Heart left ventricle (tissue), 16 donors: ENCODE measurements at places on chromosomes 2 and 18.

- DNase-seq, result no peak
Measured at GRCh38 chr2:43593254-43593653, 2.6 kb downstream of the THADA start.

DNA sequence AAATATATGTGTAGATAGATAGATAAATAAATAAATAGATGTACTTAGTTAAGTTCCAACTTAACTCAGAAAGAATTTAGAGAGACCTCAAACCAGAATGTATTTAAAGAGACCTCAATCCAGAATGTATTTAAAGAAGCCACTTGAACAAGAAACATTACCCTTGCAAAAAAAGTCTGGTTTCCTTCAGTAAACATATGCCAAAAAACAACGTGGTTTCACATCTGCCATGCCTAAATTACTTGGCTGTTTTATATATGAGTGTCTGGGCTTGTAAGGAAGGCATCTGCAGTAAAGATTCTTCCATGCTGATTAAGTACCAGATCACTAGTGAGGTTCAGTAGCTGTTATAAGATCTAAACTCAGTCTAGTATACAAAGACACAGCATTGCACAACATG, 29.1 kb upstream of the RPE start:
- no peak for DNase-seq

GRCh38 chr18:77001041-77001440, 131.5 kb downstream of the MBP start:
- DNase-seq, result no peak

- DNase-seq, result no peak
Measured at GRCh38 chr2:190940454-190940853, 59.8 kb downstream of the GLS start.

GRCh38 chr2:5851410-5851809, 159.2 kb downstream of the SOX11 start:
- DNase-seq, result no peak

DNA sequence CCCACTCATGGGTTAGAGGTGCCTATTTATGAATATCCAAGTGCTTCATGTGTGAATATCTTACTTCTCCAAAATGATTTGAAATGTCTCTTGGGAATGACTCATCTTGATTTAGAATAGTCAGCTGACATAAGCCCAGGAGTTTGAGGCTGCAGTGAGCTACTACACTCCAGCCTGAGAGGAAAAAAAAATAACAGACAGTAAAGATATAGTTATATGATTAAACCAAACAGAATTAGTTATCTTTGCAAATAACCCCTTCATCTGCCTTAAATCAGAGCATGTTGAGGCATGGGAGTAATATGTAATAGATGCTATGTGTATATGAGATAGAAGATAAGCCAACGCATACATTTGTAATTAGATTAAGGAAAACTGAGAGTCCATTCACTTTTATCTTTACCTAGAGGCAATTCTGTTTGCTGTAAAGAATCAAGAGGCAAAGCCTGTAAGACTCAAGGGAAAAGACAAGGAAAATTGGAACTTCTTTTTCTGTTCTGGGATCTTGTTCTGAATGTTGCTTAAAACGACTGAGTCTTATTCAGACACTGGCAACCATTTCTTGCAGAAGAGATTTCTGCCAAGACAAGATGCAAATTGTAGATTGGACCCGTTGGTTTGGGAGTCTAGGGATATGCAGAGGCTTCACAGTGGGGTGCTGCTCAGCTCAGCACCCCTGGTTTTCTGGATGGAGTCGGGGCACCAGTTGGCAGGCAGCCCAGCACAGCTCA, 104.4 kb downstream of the LIPG start:
- DNase-seq, result no peak

DNA sequence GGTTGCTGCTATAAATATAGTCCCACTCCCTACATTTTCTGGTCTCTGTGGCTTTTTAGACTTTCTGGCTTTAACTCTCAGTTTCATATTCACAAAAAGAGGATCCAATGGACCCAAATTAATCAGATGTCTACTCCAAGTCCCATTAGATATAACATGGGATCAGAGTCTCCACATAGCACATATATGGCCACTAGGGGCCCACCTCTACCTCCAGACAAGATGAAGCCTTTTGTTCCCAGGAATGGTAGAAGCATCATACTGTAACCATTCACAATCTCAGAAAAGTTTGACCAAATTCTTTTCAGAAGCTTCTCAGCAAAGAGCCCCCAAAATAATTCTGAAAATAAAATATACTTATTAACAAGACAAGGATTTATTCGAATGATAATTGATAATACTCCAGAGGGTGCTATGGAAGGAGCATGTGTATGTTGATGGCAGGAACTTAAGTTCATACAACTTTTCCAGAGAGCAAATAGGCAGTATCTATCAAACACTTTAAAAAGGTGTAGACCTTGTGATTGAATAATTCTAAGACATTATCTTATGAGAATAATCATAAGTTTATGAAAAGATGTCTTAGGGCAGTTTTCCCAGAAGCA, 382.3 kb upstream of the CRIM1 start:
- no peak for DNase-seq

DNA sequence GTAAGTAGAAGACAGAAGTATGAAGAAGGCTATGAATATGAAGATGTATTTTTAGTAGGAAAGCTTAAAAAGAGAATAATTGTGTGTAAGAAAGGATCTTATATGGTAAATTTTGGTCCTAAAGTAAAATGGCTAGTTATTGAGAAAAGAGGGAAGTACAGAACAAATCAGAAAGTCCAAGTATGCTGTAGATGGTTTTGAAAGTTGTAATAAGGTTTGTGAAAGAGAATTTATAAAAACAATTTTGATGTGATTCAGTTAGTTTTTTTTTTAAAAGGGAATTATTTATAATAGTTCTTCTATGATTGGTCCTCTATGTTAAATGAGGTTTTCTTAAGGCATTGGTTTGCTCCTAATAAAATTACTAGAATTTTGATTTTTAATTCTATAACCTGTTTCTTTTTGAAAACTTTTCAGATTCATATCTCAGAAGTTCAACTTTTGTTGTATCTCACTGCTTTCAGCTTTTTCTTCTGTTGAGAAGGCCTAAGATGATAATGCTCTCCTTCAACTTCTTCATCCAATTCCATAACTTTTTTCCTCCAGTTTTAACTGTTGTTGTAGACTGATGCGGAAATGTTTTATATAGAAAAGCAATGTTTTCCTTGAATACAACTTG, 322.7 kb downstream of the NOL4 start:
- DNase-seq, result no peak

DNA sequence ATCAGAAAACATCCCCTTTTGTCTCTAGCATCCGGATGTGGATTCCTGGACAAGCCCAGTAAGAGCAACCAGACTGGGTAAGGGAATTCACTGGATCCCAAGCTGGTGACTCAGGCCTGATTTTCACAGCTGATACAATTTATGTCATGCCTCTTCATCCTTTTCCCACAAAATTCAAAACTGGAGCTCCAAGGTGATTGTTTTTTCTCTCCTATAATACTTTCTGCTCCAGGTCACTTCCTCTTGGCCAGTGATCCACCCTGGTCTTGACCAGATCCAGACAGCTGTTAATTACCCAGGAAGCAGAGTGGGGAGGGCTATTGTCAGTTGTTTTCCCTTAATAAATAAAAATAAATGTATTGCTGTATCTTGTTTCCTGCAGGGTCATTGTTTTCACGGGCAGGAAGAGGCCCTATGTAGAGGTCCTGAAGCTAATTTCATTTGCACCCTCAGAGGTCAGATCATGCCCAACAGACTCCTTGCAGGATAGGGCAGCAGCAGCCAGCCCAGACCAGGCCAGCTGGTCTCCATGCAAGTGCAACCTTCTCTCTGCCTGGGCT, 57.6 kb downstream of the EVA1A start:
- DNase-seq, result no peak

DNA sequence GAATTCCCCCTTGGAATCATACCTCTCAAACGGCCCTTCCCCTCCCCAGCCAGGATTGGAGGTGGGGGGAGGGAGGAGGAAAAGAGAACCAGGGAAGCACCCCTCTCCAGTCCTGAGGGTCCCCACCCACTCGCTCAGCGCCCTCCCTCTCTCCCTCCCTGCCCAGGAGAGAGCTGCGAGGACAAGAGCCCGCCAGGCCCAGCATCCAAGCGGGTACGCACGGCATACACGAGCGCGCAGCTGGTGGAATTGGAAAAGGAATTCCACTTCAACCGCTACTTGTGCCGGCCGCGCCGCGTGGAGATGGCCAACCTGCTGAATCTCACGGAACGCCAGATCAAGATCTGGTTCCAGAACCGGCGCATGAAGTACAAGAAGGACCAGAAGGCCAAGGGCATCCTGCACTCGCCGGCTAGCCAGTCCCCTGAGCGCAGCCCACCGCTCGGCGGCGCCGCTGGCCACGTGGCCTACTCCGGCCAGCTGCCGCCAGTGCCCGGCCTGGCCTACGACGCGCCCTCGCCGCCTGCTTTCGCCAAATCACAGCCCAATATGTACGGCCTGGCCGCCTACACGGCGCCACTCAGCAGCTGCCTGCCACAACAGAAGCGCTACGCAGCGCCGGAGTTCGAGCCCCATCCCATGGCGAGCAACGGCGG, 14.4 kb downstream of the HOXD3 start:
- DNase-seq, result no peak
